ENCODE measurements at places on chromosomes 12 and 14.

DNA sequence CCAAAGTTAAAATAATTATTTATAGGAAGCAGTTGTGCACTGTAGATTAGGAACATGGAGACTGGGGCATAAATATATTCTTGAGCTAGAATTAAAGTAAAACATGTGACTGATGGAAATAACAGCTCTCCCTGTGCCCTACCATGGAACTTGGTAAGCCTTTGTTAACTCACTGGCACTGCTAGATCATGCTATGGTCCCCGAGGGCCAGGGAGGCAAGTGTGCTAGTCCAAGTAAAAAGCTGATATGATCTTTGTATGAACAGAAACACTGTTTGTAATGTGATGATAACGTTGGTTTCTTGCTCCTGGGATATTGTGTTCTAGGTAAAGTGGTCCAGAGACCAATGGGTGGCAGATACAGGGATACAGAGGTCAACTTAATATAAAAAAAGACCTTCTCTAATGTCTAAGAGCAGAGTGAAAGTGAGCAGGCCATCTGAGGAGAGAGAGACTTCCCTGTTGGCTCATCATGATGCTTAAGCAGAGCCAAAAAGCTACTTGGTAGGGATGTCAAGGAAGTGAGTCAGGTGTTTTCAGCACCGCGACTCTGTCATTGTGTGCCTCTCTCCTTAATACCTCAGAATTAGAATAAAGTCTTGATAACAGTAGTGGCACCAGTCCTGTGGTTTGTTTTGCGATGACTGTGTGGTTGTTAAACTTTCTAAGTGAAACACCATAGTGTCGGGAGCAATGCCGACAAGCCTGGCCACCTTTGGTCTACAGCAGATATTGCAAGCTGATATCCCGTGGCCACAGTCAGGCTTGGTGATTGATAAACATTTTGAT lies 27.6 kb downstream of the BICD1 start:
- DNase-seq, result peak; percentile 37

DNA sequence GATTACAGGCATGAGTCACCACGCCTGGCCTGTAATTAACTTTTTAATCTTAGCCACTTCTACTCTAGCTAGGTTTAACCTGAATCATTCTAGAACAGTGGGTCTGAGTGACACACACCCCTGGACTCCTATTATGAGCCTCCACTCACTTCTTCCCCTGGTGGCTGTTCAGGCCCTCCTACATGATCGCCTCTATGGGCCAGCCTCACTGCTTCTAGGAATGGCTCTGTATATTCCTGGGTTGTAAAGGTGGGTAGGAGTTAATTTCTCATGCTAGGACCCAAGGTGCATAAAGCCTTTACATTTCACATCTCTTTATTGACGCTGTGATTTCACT lies 8.0 kb upstream of the RNU6-8 start:
- no peak for DNase-seq

GRCh38 chr12:94795044-94795443 lies 144.7 kb upstream of the TMCC3 start:
- DNase-seq, result no peak

- DNase-seq, result peak; percentile 68
Measured at GRCh38 chr12:122190842-122191668, 8.1 kb downstream of the LRRC43 start.

- DNase-seq, result no peak
Measured at GRCh38 chr12:76552343-76552938, 7.1 kb downstream of the OSBPL8 start.

DNA sequence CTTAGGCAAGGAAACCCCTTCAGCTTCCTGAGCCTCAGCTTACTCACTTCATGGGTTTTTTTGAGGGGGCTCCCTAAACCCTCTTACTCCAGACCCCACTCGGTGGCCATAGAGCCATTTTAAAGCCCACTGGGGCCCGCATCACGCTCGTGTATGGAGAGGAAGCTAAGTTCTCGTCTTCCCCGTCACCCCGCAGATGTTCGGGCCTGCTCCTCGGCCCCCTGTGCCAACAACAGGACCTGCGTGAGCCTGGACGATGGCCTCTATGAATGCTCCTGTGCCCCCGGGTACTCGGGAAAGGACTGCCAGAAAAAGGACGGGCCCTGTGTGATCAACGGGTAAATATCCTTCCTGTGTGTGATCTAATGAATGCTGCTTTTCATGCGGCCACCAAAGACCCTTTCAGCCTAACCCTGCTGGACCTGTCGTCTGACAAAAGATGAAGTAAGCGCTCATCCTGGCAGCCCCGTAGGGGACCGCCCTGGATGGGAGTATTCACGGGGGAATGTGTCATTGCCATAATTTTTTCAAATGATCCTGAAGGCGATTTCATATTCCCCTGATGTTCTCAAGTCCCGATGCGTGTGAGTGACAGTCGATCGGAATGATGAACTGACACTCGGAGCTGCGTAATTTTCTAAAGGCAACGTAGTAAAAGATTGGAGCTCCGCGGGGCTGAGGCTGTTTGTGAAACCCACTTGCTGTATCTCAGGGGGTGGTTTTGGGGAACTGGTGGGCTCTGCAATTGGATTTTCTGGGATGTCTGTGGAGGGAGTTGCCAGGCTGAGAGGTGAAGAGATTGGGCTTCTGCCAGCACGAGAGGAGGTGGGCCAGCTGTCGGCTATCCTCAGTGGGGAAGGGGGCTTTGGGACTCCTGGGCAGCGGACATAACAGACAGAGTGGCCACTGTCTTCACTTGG lies 5.4 kb downstream of the DLK1 start:
- DNase-seq, result no peak

- DNase-seq, result no peak
Measured at GRCh38 chr12:84218406-84218805, 694.2 kb downstream of the SLC6A15 start.

- DNase-seq, result no peak
Measured at GRCh38 chr14:80208461-80208860, 2.8 kb downstream of the DIO2 start.

DNA sequence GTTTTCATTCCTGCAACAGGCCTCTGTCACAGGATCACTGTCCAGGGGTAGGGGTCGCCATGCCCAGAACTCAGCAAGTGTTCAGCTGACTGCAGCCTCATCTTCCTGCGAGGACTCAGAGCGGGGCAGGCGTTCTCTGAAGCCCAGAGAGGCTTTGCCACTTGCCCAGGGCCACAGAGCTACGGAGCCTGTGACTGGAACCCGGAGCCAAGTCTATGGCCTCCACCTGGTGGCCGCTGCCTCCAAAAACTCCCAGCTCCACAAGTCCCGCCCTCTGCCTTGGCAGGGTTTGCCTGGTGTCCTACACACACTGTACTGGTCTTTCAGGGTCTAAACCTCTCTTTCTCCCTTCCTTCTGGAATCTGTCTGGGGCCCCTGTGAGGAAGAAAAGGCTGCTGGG lies 8.7 kb upstream of the PPP1R13B start:
- no peak for DNase-seq

GRCh38 chr14:41034969-41035368 lies 571.7 kb upstream of the LRFN5 start:
- no peak for DNase-seq

- DNase-seq, result no peak
Measured at GRCh38 chr12:84810611-84811010, 102.0 kb downstream of the SLC6A15 start.

All from bronchial epithelial cell (primary cell).